NAMALWA (cell line): ENCODE measurements at places on chromosomes 2 and 18.

DNA sequence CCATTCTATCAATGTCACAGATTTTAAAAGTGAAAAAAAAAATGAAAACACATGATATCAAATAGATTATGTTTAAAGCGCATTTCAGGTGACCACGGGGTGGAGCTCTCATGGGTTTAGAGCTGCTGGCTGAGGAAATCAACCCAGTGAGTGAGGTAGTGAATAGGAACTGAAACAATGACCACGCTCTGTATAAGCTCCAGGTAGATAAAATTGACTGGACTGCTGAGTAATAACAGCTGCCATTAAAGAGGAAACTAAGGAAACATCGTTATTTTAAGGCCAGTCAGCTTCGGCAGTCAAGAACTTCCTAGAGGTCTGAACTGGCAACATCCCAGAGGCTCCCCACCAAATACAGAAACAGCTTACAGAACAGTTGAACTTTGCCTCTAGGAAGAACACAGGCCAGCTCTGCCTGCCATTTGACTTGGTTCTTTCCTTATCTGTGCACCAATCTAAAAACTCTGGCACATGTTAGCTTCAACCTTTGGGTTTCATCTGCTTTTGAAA, 185.9 kb downstream of the PDE1A start:
- peak; percentile 74 for DNase-seq

DNA sequence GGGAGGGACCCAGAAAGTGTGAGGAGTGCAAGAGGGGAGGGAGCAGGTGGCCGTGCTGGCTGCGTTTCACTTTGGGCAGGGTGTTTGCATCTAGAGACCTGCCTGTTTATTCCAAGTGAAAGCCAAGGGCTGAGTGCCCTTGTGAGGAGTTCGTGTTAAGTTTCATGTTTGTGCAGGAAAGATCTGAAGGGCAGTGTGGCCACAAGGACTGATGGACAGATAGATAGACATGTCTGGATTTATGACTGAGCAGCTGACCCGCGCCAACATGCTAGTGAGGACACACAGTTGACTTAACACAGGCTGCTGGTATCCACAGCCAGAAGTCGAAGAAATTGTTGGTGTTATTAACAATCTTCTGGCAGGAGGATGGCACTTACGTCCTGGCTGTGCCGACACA, 387.6 kb upstream of the TNP1 start:
- no peak for DNase-seq

- no peak for DNase-seq
Measured at GRCh38 chr2:180319586-180320405, 312.7 kb upstream of the CWC22 start.

DNA sequence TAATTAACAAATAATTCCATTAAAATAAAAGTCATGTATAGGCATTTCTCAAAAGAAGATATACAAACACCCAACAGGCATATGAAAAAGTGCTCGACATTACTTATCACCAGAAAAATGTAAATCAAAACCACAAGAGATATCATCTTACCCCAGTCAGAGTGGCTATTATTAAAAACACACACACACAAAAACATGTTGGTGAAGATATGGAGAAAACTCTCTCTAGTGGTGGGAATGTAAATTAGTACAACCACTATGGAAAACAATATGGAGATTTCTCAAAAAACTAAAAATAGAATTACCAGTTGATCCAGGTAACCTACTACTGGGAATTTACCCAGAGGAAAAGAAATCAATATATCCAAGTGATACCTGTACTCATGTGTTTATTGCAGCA, 966.3 kb upstream of the POU3F3 start:
- no peak for DNase-seq

DNA sequence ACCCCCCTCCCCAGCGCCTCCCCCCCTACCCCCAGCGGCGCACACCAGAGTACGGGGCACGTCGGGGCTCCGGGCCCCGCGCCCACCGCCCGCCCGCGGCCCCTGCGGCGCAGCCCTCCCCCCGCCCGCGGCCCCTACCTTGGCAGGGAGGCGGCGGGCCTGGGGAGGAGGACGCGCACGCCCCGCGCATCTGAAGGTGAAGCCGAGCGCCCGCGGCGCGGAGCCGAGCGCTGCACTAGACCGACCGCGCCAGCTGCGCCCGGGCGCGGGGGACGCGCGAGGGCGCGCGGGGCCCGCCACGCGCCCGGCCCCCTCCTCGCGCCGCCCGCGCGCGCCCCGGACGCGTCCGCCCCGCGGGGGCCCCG, at the start of gene ZNF516:
TSS of gene ZNF516 (minus strand) at position 237 of the 365 bp plus-strand sequence. CDS start 52,188 bp downstream, outside the sequence.
- peak; percentile 58 for DNase-seq

GRCh38 chr2:25197336-25198208, 29.2 kb upstream of the POMC start:
- DNase-seq = no peak

DNA sequence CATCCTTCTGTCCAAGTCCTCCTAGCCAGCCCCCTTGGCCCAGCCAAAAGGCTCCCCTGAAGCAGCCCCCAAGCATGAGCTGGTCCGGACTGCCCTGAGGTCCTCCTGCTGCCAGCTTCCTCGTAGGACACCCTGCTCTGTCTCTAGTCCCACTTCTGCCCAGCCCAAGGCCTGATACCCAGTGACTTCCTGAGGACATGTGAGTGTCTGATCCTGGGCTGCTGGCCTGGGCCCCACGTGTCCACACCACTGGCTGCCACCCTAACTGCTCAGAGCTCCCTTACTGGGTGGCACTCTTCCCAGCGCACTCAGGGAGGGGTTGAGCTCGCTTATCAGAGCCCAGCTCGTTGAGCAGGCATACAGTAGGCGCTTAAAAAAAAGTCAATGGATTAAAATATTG, 34.4 kb upstream of the PDIA6 start:
- no peak for DNase-seq

- DNase-seq = no peak
Measured at GRCh38 chr2:209653134-209653533, 118.5 kb upstream of the UNC80 start.

DNA sequence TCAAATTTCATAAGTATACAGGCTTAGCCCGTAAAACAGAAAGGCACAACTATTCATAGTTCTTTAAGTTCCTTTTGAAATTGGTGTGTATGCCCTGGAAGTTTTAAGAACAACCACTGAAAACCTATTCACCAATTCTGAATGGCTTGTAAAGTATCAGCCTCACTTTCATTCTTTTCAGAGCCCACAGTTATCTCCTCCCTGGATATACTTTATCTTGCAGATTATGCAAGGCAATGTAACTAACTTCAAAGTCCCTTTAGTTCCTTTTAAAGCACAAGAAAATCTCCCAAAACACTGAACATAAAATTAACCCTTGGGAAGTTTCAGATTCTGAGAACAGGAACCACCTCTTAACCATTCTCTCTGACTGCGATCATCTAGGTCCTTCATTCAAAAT, 1.1 kb downstream of the STRN start:
- no peak for DNase-seq

GRCh38 chr2:236972491-236973342, 113.0 kb upstream of the COPS8 start:
- DNase-seq = no peak

GRCh38 chr2:137935591-137935990, 28.7 kb upstream of the HNMT start:
- DNase-seq = no peak

GRCh38 chr18:48827291-48828193, 123.2 kb downstream of the SMAD7 start:
- DNase-seq = no peak

GRCh38 chr2:21715887-21716286, 592.1 kb downstream of the TDRD15 start:
- DNase-seq = no peak

GRCh38 chr2:99139003-99139402, 2.5 kb upstream of the C2orf15 start:
- no peak for DNase-seq

DNA sequence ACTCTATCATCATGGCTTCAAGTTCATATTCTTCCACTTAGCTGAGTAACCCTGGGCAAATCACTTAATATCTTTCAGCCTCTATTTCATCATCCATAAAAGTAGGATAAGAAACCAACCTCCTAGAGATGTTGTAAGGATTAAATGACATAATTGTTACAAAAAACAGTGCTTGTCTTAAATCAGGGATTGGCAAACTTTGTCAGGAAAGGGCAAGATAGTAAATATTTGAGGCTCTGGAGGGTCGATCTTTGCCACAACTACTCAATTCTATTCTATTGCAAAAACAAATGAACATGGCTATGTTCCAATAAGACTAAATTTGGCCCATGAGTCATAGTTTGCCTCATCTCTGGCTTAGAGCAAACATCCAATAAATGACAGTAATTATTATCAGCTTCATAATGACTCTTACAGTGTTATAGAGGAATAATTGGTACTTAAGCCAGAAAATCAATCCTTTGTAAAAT, 184.7 kb downstream of the SATB2 start:
- no peak for DNase-seq

GRCh38 chr2:15472133-15472532, 89.0 kb downstream of the NBAS start:
- no peak for DNase-seq

DNA sequence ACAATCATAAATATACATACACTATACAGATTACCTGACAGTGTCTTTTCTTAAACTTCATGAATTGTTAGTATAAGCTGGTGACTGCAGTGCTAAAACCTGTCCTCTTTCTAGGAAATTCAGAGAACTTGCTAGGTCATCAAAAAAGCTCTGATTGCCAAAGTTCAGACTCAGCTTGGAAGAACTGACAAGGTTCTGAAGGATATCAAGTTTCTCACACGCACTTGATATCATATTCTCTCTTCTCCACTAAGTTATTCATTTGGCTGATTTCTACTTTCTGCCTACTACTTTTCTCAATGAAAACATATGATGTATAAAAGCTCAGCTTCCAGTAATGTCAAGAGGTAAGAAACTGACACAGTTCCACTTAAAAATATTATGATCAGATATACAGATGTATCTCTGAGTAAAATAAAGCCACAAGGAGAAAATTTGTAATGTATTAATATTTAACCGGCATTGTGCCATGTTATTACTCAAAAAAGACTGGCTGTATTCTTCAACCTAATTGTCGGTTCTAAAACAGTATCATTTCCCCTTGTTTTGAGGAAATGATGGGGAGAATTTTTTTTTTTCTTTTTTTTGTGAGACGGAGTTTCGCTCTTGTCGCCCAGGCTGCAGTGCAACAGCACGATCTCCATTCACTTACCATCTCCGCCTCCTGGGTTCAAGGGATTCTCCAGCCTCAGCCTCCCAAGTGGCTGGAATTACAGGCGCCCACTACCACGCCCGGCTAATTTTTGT, 2.4 kb downstream of the OSBPL1A start:
- DNase-seq = no peak

DNA sequence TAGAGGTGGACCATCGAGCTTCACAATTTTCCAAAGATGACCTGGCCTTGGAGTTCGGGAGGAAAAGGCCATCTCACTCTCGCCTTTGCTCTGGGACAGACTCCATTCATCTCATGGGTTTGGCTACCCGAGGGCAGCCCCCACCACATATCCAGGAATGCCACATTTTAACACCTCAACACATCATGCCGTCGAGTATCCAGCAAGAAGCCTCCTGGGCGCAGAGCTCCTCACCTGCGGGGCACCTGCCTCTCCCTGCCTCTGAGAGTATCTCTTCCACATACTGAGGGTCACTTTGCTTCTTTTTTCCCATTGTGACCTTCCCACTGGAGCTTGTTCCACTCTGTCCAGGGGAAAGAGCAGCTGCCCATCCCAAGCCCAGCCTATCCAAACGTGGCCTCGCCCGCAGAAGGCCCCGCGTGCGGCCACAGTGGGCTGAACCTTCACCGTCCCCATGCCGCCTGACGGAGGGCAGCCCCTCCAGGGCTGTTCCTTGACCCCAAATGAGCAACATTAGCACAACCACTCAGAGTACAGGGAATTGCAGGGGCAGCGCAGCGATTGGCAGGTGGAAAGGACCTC, 5.5 kb upstream of the LIMS2 start:
- DNase-seq = no peak

- no peak for DNase-seq
Measured at GRCh38 chr2:85516653-85517389, 22.1 kb upstream of the MAT2A start.

GRCh38 chr18:9992973-9993520, 79.2 kb downstream of the VAPA start:
- DNase-seq = no peak

- no peak for DNase-seq
Measured at GRCh38 chr2:108877506-108877905, 90.9 kb downstream of the CCDC138 start.

DNA sequence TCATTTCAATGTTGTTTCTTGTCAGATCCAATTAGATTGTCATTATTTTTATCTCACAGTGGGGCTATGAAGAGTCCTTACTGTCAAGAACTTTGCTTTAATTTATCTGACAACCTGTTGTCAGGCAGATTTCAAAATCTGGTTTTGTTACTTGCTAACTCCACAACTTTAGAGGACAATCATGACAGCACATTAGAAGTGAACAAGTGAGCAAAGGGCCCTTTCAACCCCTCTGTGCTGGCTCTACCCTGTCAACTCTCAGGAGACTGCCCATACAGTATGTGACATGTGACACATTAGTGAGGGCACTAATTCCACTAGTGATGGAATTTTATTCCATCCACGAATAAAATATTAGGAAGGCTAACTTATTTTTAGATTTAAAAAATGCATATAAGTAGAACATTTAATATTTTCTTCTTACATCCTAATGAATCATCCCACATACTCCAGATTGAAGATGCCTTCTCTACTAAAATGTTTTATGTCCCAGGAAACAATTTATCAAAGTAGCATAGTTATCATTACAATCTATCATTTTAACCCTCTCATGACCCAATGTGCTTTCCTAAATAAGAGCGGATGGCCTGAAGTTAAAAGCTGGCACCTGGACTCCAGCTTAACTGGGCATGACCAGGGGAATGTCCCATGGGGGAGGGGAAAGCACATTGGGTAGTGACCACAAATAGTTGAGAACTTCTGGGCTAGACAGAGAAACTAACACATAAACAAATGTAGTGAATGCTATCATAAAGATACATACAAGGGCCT, 97.6 kb upstream of the PPP1CB start:
- DNase-seq = no peak

DNA sequence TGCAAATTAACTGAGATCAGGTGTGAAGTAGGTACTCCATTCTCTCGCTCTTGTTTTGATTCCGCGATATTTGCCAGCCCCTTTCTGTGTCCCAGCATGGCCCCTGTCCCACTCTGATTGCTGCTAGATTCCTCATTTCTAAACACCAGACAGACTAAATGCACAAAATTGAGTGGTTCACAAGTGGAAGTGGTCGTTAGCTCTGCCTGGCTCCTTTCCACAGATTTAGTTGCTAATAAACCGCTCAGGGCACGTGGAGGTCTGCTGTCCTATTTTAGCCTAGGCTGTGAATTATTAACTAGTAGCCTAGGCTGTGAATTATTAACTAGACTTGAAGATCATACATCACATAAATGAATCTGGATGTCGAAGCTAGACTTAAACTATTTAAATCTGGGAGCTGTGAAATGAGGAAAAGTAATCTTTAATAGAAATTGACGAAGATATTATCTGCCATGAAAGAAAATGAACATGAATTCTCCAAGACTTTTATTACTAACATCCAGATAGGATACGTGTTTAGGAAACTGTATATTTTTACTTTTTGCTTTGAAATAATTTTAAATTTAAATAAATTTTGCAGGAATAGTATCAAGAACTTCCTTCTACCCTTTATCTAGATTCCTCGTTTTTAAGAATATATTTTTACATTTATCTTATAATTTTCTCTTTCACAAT, 3.7 kb downstream of the IL1RL2 start:
- no peak for DNase-seq

GRCh38 chr2:180999274-180999964, 19.0 kb downstream of the UBE2E3 start:
- DNase-seq = no peak
